ENCODE measurements at places on chromosomes 1 and 21.

GRCh38 chr1:234656944-234657654 lies 47.1 kb upstream of the IRF2BP2 start:
- no peak for DNase-seq

GRCh38 chr1:46466477-46467182 lies 23.0 kb upstream of the DMBX1 start:
- DNase-seq, result no peak

DNA sequence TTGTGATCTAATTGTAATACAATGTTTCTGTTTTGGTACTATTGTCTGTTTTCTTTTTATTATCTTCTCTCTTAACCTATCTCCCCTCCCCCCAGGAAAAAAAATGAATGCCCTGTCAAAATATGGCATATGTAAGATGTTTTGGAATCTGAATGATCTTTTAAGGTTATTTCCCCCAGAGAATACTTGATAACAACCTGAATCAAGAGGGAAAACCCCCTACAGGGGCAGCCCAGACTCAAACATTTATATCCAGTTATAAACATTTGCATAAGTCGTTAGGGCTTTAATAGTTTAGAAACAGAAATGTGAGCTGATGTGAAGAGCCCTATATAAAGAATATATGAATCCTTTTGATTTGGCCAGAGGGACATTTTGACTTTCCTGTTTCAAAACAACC lies 169.5 kb downstream of the VAV3 start:
- DNase-seq, result no peak

DNA sequence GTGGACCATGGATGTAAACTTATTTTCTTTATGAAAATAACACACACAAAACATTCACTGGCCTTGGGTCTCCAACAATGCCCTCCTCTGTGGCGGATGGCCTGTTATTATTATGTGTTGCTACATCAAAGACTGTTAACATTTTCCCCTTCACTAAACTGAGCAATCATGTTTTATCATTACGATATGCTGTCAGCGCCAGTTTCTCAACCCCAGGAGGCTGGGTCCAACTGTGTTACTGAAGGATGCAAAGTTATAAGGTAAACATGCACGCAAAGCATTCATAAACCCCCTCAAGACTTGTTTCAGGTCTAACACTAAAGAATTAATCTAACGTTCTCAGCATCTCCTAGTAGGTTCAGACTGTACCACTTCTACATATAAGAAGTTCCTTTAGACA lies 6.0 kb upstream of the DUSP10 start:
- no peak for DNase-seq

DNA sequence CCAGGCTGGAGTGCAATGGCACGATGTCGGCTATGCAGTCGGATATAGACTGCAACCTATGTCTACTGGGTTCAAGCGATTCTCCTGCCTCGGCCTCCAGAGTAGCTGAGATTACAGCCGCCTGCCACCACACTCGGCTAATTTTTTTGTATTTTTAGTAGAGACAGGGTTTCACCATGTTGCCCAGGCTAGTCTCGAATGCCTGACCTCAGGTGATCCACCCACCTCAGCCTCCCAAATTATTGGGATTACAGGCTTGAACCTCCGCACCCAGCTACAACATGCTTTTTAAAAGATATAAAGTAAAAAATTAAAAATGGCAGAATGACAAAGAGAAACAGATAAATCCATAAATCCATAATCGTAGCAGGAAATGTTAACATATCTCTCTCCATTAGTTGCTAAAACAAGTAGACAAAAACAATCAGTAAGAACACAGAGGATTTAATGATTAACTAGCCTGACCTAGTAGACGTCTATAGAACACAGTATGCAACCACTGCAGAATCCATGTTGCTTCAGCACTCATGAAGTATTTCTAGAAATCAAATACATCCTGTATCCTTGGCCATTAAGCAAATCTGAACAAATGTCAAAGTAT lies 59.9 kb upstream of the SPOCD1 start:
- no peak for DNase-seq

DNA sequence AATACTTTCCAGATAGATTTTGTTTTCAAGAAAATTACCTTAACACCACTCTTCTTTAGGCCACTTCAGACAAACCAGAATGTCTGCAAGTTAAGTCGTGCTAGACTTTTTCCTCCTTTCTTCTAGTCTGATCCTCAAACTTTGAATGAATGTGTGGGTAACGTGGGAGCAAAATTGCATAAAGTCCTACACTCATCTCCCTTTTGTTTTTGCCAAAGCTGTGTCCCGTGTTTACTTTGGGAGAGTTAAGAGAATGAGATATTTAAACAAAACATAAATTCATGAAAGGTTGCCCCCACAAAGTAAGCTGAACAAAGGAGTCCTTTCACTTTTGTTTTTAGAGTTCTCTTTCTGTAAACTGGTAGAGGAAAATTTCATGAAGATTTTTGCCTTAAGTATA lies 16.9 kb upstream of the VAMP3 start:
- no peak for DNase-seq

GRCh38 chr1:203751051-203751450 lies 13.9 kb upstream of the LAX1 start:
- no peak for DNase-seq

DNA sequence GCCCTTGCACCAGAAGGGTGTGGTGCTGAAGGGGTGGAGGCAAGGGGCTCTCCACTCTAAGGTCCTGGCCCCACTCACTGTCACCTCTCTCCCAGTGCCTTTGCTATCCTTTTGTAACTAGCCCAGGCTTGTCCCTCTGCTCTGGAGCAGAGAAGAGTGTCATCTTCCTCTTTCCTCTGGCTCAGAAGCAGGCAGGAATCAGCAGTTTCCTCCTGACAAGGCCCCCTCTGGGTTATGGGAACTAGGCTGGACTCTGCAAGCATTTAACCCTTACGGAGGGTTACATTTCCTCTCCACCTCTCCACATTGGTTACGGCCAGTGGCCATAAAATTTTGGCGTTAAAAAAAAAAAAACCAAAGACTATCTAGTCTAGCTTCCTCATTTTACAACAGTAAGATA lies 30.4 kb downstream of the PLXNA2 start:
- no peak for DNase-seq

GRCh38 chr21:15455819-15456462 lies 273.8 kb upstream of the USP25 start:
- DNase-seq, result no peak

DNA sequence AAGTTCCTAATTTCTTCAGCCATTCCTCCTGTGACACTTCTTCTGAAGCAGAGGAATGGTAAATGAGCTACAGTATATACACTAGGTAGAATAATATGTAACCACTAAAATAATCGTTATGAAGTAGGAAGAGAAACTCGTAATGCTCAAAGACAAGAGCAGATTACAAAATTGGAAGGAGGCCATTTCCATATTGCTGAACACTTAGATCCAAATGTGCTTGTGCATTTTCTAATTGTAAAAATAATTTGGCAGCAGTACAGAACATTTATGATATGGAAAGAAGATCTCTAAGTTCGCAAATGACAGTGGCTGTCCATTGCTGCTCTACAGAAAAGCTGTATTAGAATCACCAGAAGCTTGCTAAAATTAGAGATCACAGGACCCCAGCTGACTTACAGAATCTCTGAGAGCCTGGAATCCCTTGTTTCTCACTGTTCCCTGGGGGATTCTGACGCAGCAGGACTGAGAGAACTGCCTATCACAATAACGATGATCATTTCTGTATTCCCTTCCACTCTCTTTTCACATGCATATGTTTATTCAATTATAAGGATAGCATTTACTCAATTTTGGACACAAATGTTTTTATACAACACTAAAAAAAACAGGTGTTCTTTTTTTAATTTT lies 242.1 kb downstream of the OMA1 start:
- no peak for DNase-seq

DNA sequence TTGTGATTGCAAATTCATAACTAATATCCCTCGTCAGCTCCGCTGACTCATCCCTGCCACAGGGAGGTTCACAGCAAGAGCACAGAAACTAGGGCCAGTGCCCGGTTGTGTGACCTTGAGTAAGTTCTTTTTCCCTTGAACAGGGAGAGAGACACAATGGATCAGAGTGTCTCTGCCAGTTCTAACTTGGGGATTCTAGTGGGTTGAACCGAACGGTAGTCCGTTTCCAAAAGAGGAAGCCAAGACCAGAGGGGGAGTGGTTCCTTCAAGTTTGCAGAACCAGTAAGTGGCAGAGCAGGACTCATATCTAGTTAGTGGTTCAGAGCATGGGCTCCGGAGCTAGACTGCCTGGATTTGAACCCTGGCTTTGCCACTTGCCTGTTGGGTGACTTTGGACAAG lies 4.9 kb upstream of the SHISA4 start:
- DNase-seq, result no peak

GRCh38 chr1:234589854-234590620 lies 19.9 kb downstream of the IRF2BP2 start:
- DNase-seq, result no peak

GRCh38 chr1:178477841-178478240 lies 18.9 kb downstream of the CLEC20A start:
- no peak for DNase-seq

DNA sequence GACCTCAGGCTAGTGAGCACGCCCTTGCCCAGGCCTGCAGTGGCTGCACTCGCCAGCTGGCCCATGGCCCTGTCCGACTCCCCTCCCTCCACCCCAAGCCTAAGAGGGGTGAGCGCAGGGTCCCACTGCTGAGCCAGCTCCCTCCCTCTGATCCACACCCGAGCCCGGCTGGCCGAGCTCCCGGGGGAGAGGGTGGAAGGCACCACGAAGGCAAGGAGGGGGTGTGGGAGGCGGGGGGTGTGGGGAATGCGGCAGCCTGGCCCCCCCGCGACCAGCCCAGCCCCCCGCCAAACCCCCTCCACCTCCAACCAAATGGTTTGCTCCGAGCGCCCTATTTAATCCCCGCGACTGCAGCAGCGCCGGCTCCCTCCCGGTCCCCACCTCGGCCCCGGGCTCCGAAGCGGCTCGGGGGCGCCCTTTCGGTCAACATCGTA lies at the start of gene CADM3:
CADM3 (plus strand) TSS at position 362 of the 434 bp plus-strand sequence. CDS start 151 bp downstream, outside the sequence.
- no peak for DNase-seq

- DNase-seq, result no peak
These were observed 53.5 kb downstream of the LRRC8B start for GRCh38 chr1:89578151-89578550.

GRCh38 chr1:16631248-16632043 lies 18.1 kb upstream of the NBPF1 start:
- no peak for DNase-seq

GRCh38 chr21:31289702-31290101 lies 54.4 kb downstream of the TIAM1 start:
- no peak for DNase-seq

GRCh38 chr1:12798911-12799310 lies 7.7 kb downstream of the PRAMEF1 start:
- DNase-seq, result no peak

- DNase-seq, result no peak
These were observed 84.3 kb downstream of the KCNK2 start for GRCh38 chr1:215166886-215167285.

DNA sequence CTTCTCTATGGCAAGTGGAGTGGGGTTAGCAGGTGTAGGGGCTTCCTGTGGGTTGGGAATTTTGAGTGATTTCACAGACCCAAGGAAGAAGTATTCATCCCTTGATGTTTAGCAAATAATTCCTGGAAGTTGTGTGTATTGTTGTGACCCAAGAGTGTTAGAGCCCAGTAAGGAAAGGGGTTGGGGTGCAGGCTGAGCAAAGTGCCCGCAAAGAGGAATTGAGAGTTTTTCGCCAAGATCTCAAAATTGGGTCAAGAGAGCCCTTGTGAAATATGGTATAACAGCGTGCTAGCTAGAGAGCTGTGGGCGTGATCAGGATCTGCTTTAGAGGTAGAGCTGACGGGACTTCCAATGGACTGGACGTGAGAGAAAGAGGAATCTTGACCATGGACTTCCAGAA lies 73.0 kb upstream of the LAPTM5 start:
- no peak for DNase-seq

- no peak for DNase-seq
These were observed 38.6 kb upstream of the METTL18 start for GRCh38 chr1:169833179-169833901.

- DNase-seq, result no peak
These were observed 21.0 kb downstream of the IFNGR2 start for GRCh38 chr21:33424214-33424613.

DNA sequence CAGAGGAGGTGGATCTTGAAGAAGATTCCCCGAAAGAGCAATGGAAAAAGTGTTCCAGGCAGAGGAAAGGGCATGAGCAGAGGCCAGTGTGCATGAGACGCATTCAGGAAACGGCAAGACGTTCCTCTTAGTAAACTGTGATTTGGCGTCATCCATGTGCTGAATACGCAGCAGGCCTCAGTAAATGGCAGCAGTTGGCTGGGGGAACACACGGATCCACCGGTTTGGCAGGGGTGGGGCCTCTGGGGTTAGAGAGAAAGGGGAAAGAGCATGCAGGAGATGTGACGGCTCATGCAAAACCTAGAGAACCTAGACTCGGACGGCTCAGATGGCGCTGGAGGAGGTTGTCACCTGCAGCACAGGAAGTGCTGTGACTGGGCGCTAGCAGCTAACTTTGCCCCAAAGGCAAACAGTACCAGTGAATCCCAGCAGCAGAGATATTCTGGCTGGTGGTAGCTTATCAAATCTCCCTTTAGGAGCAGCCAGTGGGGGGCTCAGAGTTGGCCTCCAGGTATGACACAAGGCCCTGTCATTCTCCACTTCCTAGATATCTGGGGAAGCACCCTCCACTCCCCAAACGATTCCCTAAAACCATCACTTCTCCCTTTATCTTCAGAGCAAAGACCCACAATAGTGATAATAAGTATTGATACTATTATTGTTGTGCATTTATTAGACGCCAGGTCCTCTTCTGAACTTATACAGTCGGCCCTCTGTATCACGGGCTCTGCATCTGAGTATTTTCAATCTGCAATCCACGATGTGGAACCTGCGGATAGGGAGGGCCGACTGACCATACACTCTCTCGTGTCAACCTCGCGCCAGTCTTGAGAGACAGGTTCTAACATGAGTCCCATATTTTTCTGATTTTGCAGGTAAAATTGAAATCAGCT lies 7.6 kb downstream of the LAPTM5 start:
- peak; percentile 74 for DNase-seq

DNA sequence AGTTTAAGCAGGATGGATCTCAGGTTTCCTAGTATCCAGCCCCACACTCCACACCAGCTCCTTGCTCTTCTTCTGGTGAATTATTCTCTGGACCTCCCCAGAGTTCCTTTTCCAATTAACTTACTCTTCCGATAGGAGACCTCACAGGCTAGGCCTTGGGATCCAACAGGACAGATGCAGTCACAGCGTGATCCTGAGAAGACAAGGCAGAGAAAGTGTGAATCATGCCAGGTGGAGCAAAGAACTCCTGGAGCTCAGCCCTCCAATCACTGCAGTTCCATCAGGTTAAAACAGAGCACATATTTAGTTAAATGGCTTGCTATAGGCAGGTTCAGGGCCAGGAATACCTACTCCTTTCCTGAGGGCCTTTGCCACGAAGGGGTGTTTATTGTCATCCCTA lies 34.1 kb downstream of the C8B start:
- no peak for DNase-seq

GRCh38 chr1:46461809-46462448 lies 27.7 kb upstream of the DMBX1 start:
- DNase-seq, result no peak

GRCh38 chr1:22745669-22746585 lies 35.3 kb downstream of the EPHB2 start:
- no peak for DNase-seq
